ENCODE measurements at places on chromosomes 6 and 20. TPM values are rescaled to one million over a fixed set of nuclear protein-coding genes. Genes with fewer than 3 reads are reported as not detected.

The RIMS1 gene
- total RNA-seq, result not detected

The CNR1 gene
- total RNA-seq, result not detected

The IRF4 gene
- total RNA-seq, result 388 TPM

GRCh38 chr20:23362392-23363256, 642 bp downstream of the GZF1 start:
- peak; percentile 81 for DNase-seq

GRCh38 chr6:3455569-3456394, 1.1 kb downstream of the SLC22A23 start:
- DNase-seq, result no peak

DNA sequence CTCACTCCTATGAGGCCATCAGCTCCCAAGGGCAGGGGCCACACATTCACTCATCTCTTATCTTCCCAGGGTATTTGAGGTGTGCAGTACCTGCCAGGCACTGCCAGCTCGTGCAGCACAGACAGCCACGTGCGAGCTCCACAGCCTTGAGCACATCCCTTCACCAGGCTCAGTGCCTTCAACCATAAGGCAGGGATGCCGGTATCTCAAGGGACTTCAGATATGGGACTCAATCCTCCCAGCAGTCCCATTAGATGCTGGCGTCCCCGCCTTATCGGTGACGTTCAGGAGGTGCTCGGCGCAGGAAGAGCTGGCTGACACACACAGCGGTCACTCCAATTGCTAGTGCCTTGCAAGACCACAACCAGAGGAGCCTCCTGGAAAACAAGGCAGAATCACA, 47.0 kb downstream of the EZR start:
- peak; percentile 44 for DNase-seq

DNA sequence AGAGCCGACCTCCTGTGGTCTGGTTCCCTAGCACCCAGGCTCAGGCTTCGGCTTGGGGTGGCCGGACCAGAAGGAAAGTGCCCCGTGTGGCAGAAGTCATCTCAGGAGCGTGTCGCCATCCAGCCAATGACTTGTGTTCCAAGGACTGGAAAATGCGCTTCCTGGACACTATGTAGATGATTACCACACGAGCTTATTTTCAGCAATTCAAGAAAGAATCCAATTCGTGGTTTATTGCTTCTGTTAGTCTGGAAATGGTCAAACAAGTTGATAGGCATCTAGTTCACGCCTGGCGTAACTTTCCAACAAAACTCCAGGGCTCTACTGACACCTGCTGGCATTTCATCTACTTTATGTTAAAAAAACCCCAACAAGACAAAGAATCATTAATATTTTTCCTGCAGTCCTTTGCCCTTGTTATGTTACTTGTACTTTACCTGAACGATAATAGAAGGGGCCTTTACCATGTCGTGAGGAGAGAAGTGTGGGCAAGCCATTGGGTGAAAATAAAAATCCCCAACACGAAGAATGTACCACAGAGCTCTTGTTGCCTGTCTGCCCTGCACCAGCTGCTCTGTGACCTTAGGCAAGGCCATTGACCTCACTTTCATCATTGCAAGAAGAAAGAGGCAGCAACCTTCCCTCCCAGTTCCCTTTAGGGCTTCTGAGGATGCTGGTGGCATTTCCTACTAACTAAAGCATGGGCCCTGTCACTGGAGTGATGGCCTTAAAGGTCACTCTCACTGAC, 154.7 kb upstream of the LAMP5 start:
- DNase-seq, result no peak

GRCh38 chr20:20130399-20130798, 78.1 kb downstream of the CFAP61 start:
- no peak for DNase-seq

- no peak for DNase-seq
Measured at GRCh38 chr6:54115966-54116365, 4.7 kb downstream of the MLIP start.

All from natural killer cell treated with Interleukin-12 subunit alpha and Interleukin-12 subunit beta and Interleukin-15 and Interleukin-18, amount 100 ng/mL, for 72 hours (primary cell).